ENCODE measurements at places on chromosomes 11 and 22. TPM values are rescaled to one million over a fixed set of nuclear protein-coding genes. Genes with fewer than 3 reads are reported as not detected.

Gene TRIM29
- polyA plus RNA-seq, result 2.9 TPM

GRCh38 chr22:46845296-46846149 lies 83.1 kb downstream of the TBC1D22A start:
- peak; percentile 42 for DNase-seq

Gene TMEM191C
- polyA plus RNA-seq, result 0.59 TPM

DNA sequence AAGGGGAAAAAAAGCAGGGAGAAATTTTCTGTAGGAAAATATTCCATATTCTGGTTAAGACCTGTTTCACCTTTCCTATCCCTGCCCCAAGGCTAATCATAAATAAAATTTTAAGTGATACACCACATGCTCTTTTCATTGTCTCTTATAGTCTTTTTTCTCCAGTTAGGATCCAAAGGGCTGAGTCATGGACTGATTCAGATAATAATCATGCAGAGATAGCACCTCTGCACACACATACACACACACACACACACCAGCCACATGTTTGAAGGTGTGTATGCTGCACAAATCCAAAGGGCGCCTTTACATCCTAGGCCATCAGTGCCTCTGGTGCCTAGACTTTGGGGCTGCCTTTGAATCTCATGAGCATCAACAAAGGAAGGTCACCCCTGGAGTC lies 35.5 kb upstream of the CWF19L2 start:
- no peak for DNase-seq

Gene HBB
- polyA plus RNA-seq, result 122 TPM

GRCh38 chr11:36463781-36464180 lies 46.3 kb downstream of the TRAF6 start:
- no peak for DNase-seq

Gene TMEM126A
- polyA plus RNA-seq, result 30.2 TPM

GRCh38 chr22:43216738-43217137 lies 29.8 kb upstream of the TTLL12 start:
- no peak for DNase-seq
